Stimulated activated CD8-positive, alpha-beta memory T cell treated with anti-CD3 and anti-CD28 coated beads, Interleukin-7, amount 100 ng/mL, for 1 hour (primary cell): ENCODE measurements at places on chromosomes 7 and 10.

GRCh38 chr7:30932562-30932961 is 20.9 kb downstream of the AQP1 start:
- no peak for DNase-seq

- no peak for DNase-seq
Measured at GRCh38 chr7:104967595-104967994, 46.4 kb upstream of the KMT2E start.

DNA sequence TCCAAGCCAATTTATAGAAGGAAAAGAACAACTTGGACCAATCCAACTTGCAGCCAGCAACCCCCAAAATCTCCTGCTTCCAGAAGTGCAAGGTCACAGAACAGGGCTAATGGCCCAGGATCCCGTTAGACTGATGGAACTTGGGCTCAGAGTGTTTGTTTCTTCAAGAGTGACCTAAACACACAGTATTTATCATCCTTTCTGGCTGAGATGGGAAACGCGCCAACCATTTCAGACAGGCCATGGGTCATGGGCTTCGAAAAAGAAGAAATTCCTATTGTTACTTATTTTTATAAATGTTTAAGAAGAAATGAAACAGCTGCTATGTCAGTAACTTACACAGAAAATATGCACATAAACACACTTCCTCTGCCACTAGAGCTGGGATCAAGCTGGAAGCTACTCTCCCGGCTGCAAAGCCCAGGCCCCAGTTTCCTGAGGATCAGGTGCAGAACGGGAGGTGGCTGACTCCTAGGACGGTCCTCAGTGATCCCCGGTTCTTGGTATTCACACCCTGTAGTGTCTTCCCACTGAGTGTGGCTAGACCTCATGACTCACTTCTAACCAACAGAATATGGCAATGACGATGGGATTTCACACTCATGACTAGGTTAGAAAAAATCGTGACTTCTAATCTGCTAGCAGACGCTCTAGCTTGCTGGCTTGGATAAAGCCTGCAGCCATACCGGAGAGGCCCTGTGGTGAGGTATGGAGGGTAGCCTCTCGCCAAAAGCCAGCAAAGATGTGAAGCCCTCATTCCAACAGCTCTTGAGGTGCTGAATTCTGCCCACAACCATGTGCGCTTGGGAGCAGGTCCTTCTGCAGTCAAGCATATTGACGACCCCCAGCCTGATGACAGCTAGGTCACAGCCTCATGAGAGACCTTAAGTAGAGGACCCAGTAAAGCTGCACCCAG is 60.2 kb downstream of the CHST15 start:
- no peak for DNase-seq

DNA sequence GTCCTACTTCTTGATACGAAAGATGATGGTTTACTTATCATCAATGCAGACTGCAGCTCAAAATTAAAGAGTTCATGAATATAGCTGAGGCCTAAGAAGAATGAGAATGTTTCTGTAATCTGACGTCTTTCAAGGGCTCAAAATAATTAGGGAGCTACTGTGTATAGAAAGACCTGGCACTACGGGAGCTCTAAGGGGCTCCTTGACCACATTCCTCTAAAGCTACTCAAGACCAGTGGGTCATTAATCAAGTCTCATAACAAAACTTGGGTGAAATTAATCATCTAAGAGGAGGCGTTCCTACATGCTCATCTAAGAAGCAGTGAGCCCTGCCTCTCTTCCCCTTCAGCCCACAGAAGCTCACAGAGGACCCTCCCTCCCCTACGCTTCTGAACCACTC is 863.8 kb upstream of the AUTS2 start:
- DNase-seq, result no peak

DNA sequence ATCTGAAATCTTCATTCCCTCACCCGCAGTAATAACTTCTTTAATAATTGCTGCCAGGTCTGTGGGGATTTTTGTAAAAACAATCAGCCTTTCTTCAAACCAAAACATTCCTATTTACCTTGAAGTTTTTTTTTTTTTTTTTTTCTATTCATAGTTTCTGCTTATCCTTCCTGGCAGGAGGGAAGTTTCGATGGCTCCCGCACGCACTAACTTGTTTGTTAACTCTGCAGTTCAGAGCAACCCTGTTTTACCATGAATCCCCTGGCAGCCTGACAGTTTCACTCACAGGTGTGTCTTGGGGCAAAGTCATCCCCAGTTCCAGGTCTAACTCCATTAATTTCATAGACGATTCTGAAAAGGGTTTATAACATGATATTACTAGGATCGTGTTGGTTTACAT is 149.3 kb downstream of the KLF6 start:
- DNase-seq, result no peak

DNA sequence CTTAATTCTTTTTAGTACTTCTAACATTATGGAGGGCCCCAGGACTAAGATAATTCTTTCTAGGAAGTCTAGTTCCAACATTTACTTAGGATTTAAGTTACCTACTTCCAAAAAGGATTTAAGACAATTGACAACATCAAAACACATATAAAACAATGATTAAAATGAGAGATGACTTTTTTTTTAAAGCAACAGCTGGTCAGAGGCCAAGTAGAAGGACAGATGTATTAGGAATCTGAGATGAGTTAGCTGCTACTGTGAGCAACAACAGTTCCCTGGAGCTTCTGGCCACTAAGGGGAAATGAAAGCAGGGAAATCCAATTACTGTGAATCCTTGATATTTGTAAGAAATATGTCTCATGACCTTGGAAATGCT is 222.3 kb downstream of the PHTF2 start:
- no peak for DNase-seq

GRCh38 chr7:103379270-103379975 is 32.0 kb downstream of the PSMC2 start:
- no peak for DNase-seq

- no peak for DNase-seq
Measured at GRCh38 chr7:2632733-2633537, 1.1 kb downstream of the TTYH3 start.

DNA sequence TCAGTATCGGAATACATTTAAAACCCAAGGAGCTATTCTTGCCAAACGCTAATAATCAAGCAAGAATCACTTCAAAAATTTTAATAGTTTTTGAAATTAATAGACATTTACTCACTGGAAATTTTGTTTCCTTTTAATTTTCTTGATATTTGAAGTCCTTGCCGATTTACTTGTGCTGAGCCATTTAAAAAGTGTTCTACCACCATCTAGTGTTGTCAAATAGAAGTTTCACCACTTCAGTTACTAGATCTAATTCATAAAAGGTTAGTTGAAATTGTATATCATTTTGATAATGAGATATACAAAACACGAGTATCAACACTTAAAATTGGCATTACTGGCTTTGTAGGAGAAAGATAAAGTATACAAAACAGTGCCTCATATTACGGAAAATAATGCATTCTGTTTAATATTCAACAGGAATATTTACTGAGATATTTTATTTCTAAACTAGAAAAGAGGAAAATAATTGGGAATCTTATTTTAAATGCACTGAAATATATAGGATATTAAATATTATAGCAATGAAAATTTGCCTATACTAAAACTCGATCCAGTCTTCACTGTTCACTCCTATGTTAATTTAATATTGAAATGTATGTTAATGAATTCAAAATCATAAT is 664.8 kb upstream of the SEMA3D start:
- DNase-seq, result no peak

- DNase-seq, result no peak
Measured at GRCh38 chr10:133241501-133242205, 4.0 kb downstream of the VENTX start.

DNA sequence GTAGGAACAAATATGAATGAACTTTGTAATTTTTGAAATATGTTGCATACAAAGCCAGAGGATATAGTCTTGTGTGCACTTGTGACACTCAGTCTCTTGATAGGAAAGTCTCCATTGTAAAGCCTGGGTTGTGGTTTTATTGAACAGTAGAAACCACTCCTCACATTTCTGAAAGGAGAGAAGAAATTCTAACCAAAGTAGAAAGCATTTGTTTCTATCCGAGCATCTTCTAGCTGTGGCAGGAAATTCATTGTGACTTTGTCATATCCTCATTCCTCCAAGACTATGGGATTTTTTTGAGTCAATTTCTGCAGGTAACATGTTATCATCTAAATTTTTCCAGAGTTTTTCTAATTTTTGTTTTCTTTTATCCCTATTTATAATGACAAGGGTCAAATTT is 55.5 kb upstream of the NCF1 start:
- no peak for DNase-seq

GRCh38 chr7:31735991-31736982 is 49.3 kb downstream of the PPP1R17 start:
- DNase-seq, result no peak

DNA sequence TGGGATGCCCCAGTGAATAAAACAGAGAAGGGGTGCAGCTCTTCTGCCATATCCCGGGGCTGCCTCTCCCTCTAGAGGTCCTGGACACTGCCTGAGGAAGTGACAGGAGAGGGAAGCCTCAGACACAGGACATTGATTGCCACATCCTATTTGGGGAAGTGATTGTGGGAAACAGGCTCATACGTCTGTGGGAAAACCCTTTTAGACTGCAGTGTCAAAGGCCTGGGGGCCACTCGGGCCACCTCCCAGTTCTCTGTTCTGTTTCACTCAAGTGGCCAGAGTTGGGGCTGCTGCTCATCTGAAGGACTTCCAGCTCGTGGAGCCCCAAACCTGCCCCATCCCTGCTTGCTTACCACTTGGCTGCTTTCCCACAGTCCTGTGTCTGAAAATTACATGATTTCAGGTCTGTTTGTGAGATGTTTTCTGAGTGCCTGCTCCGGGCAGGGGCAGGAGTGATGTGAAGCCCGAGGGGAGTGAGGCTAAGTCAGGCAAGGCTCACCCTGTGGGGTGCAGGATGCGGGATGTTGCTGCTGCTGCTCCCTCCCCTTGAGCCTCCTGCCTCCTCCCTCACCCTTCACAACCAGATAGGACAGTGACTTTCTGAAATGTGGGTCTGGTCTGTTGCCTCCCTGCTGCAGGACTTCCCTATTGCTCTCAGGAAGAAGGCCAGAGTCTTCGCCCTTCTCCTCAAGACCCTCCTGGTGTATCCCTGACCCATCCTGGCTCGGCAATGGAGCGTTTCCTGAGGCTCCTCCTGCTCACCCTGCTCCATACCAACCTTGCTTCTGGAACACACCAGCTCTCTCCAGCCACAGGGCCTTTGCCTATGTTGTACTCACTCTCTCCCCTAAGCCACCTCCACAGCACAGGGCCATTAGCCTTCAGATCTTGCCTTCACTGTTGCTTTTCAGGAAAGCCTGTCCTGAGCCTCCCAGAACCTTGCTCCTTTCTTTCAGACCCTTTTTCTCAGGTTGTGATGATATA is 58.4 kb downstream of the NEURL1 start:
- no peak for DNase-seq

DNA sequence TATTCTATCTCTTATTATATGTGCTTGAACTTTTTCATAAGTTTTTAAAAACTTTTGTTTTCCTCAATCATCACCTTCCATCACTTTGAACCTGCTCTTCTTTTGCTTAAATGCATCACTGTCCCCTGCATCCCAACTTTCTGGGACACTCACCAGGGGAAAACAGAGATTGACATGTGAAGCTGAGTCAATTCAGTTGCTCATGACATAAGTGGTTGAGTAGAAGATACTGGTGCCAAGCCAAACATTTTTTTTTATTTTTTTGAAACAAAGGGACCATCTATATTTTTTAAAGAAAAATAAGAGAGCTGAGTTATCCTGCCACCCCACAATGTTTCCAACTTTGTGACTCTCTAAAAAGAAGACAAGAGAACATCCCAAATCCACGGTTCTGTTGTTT is 61.8 kb upstream of the AHR start:
- no peak for DNase-seq

DNA sequence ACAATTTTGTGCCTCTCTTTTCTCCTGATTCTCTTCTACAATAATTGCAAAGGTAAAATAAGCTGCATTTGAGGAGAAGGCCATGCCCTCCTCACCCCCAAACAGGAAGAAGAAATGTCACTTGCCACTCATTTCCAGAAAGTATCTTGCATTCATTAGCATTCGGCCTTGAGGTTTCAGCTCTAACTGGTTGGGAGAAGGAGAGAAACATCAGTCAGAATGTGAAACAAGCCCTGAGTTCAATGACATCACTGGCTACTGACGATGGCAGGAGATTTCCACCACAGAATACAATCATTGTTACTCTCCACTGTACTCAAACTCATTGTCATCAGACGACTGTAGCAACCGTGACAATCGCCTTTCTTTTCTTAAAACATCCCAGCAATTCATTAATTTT is 72.8 kb downstream of the PRKCQ start:
- no peak for DNase-seq

- DNase-seq, result no peak
Measured at GRCh38 chr7:91082852-91083495, 181.3 kb upstream of the FZD1 start.

GRCh38 chr10:19756919-19757318 is 59.3 kb upstream of the PLXDC2 start:
- DNase-seq, result no peak

DNA sequence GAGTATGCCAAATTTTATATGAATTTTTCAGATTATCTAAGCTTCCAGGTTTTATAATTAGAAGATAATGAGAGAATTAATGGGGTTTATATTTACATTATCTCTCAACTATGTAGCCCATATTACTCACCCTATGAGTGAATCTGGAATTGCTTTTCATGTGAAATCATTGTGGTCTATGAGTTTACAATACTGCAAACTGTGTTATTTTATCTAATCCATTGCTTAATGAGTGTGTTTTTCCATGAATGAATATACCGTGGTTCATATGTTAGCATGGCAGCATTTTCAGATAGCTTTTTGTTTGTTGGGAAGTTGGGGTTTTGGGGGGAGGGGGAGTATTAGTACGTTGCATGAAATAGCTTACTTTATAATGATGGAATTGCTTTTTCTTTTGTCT is 44.5 kb downstream of the FGFBP3 start:
- no peak for DNase-seq

GRCh38 chr10:122499491-122499941 is 38.2 kb downstream of the HTRA1 start:
- DNase-seq, result no peak

GRCh38 chr7:1666823-1667565 is 3.1 kb upstream of the ELFN1 start:
- no peak for DNase-seq

GRCh38 chr7:127446842-127447241 is 54.3 kb upstream of the ZNF800 start:
- no peak for DNase-seq

GRCh38 chr7:150373049-150373801 is 4.6 kb downstream of the REPIN1 start:
- DNase-seq, result no peak

DNA sequence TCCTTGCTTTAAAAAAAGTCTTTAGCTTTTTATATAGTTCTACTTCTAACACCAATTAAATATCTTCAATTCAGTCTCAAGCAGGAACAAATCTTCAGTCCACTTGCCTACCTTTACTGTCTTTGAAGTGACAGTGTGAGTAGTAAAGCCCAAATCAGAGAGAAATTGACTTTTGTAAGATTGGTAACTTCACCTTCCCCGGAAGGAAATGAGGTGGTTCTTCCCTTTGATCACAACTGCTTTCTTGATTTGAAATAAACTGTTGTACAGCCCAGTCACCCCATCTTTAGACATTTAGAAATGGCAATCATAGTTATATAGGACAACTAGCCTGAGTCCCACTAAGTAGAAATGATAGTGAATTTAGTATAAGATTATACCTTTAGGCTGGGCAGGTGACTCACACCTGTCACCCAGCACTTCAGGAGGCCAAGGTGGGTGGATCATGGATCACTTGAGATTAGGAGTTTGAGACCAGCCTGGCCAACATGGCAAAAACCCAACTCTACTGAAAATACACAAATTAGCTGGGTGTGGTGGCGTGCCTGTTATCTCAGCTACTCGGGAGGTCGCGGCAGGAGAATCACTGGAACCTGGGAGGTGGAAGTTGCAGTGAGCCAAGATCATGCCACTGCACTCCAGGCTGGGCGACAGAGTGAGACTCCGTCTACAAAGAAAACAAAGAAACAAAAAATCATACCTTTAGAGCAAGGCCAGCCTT is 4.7 kb downstream of the FAS start:
- no peak for DNase-seq
